ENCODE measurements at places on chromosomes 2 and 18. TPM values are rescaled to one million over a fixed set of nuclear protein-coding genes. Genes with fewer than 3 reads are reported as not detected.

- no peaks in the 10 kb centered on the region for H3K4me1 ChIP-seq
- no peak overlapping the region for H3K27ac ChIP-seq
- H3K27me3 ChIP-seq, result peaks cover 10% of the 10 kb centered on the region
- DNase-seq, result no peak
Observed at GRCh38 chr2:54712516-54712915, 10.9 kb upstream of the EML6 start.

DNA sequence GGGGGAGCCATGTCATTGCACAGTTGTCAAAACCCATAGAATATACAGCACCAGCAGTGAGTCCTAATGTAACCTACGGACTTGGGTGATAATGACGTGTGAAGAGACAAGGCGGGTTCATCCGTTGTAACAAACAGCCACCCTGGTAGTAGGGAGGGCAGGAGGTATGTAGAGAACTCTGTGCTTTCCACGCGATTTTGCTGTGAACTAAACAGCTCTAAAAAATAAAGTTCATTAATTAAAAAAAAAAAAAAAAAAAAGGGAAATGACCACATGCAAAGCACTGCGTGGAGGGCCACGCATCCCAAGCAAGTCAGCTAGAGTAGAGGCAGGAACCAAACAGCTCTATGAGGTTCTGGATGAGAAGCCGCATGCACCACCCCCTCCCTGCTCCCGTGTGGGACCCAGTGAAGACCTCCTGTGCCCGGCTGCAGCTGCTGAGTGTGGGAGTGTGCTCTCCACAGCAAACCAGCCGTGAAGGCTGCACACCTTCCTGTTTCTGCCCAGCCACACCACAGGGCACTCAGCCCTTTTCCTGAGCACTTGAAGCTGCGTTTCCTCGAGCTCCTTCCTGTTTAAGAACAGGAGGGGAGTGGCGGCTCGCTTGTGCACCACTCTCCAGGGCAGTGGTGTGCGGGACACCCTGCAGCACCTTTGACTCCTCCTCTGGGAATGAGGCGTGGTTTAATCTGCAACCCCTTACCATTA, 65.6 kb downstream of the ODC1 start:
- H3K4me1 ChIP-seq, result peaks cover 30% of the 10 kb centered on the region
- H3K27me3 ChIP-seq, result peaks cover 4% of the 10 kb centered on the region
- H3K27ac ChIP-seq, result no peak overlapping the region
- H3K36me3 ChIP-seq, result no peaks in the 10 kb centered on the region
- DNase-seq, result no peak

GRCh38 chr2:42846932-42847595, 54.7 kb upstream of the HAAO start:
- DNase-seq, result no peak
- no peak overlapping the region for H3K4me3 ChIP-seq
- H3K27me3 ChIP-seq, result no peaks in the 10 kb centered on the region
- peaks cover 4% of the 10 kb centered on the region for H3K36me3 ChIP-seq

DNA sequence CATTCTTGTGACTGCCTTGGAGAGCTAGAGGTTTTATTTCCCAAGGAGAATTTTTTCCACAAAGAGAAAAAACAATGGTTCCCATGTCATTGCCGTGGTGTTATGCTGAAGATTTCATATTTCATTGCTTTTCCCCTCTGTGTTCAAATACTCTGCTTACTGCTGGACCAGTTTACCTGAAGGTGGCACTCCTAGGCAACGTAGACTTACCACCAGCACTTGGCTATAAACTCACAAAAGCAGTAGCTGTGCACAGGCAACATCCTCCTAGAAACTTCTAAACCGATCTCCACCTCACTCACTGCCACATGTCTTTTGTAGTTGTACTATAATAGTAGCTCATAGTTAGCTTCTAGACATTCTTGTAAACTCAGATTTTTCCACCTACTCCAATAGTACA, 1319.7 kb upstream of the CRIM1 start:
- H3K4me1 ChIP-seq, result no peaks in the 10 kb centered on the region
- no peak overlapping the region for H3K27ac ChIP-seq
- DNase-seq, result no peak
- no peak overlapping the region for H3K4me3 ChIP-seq
- H3K27me3 ChIP-seq, result no peaks in the 10 kb centered on the region
- H3K36me3 ChIP-seq, result no peaks in the 10 kb centered on the region

GRCh38 chr2:236546561-236547002, 23.0 kb upstream of the ACKR3 start:
- H3K27me3 ChIP-seq, result peaks cover 5% of the 10 kb centered on the region
- no peak overlapping the region for H3K27ac ChIP-seq
- no peak overlapping the region for H3K4me3 ChIP-seq
- no peak for DNase-seq

DNA sequence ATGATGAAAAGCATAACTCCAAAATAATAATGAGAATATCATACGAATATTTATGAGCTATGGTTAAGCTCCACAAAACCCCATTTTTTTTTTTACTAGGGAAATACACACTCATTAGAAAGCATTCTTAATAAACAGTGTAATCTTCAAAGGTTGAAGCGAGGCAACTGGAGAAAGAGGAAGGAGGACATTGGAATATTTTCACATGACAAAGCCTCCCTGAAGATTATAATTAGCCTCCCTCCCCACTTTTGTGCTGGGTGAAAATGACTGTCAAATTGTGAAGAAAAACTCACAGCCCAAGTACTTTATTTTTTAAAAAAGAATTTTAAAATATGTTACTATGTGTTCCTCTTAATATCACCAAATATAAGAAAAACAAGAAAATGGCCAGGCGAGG, 64.1 kb upstream of the NFU1 start:
- no peaks in the 10 kb centered on the region for H3K27me3 ChIP-seq
- H3K4me1 ChIP-seq, result peaks cover 11% of the 10 kb centered on the region
- no peak overlapping the region for H3K27ac ChIP-seq
- H3K36me3 ChIP-seq, result peaks cover 10% of the 10 kb centered on the region
- H3K4me3 ChIP-seq, result no peak overlapping the region

GRCh38 chr2:98822301-98823164, 91.6 kb upstream of the MGAT4A start:
- H3K36me3 ChIP-seq, result peaks cover 3% of the 10 kb centered on the region
- no peak overlapping the region for H3K27ac ChIP-seq
- H3K4me1 ChIP-seq, result peaks cover 5% of the 10 kb centered on the region
- peaks cover 38% of the 10 kb centered on the region for H3K27me3 ChIP-seq
- no peak for DNase-seq

DNA sequence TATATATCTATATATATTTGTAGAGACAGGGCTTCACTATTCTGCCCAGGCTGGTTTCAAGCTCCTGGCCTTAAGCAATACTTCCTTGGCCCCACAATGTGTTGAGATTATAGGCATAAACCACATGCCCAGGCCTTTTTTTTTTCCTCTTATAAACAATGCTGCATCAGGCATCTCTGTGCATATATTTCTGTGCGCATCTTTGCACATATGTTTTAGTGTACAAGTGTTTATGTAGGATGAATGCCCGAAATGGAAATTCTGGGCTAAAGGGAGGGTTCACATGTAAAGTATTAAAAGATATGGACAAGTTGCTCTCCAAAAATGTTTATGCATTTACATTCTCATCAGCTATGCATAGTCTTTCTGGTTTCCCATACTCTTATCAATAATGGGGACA, 183.2 kb upstream of the SPRED2 start:
- H3K4me1 ChIP-seq, result peaks cover 9% of the 10 kb centered on the region
- no peaks in the 10 kb centered on the region for H3K27me3 ChIP-seq
- no peak overlapping the region for H3K27ac ChIP-seq
- H3K4me3 ChIP-seq, result no peak overlapping the region
- no peaks in the 10 kb centered on the region for H3K36me3 ChIP-seq

DNA sequence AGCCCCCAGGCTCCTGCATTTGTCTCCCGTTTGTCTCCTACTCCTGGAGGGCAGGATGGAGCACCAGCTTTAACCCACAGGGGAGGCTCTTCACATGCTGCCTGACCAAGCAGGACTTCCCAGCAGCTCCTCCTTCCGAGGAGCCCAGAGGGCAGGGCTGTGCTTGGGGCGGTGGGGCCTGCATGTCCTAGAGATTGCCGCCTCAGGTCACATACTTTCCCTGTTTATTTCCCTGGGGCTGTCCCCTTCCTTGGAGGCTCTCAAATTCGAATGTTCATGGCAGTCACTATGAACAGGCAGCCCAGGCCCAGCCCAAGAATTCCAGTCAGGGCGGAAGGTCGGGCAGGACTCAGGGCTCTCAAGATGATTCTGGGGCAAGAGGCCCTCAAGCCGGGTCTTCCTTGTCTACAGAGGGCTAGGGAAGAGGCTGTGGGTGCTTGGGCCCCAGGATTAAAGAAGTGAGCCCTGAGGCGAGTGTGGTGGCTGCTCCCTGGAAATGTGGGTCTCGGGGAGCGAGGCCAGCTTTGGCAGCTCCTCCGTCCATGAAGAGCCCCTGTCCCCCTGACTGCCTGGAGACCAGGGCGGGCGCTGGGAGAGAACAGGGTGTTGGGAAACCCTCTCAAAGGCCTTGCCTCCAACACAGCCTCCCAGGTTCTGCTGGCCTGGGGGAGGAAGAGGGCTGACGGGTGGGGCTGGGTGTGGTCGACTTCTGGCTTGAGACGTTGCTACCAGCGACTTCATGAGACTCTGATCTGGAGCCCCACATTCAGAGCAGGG, 48.9 kb upstream of the HPCAL1 start:
- H3K27ac ChIP-seq, result no peak overlapping the region
- H3K4me1 ChIP-seq, result peaks cover 4% of the 10 kb centered on the region
- no peak for DNase-seq
- no peaks in the 10 kb centered on the region for H3K36me3 ChIP-seq
- H3K4me3 ChIP-seq, result no peak overlapping the region

DNA sequence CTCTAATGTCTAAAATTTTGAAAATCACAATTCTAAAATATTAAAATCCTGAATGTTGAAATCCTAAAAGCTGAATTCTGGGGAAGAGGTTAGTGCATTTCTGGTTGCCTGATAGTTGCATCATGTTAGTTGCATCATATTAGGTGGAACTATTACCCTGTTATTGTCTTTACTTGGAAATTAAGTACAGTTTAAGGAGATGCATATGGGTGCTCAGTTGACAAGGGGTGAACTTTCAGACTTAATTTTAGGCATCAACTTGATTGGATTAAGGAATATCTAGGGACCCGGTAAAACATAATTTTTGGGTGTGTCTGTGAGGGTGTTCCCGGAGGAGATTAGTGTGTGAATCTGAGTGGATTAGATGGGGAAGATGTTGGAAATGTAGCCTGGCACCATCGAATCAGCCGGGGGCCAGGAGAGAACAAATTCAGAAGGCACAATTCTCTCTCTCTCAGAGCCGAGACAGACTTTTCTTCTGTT, 409.8 kb downstream of the PLCL1 start:
- H3K36me3 ChIP-seq, result no peaks in the 10 kb centered on the region
- no peak overlapping the region for H3K27ac ChIP-seq
- no peaks in the 10 kb centered on the region for H3K27me3 ChIP-seq
- DNase-seq, result no peak

GRCh38 chr2:44286884-44287638, 11.8 kb downstream of the SLC3A1 start:
- no peak overlapping the region for H3K4me3 ChIP-seq
- DNase-seq, result no peak
- H3K27me3 ChIP-seq, result no peaks in the 10 kb centered on the region
- H3K27ac ChIP-seq, result no peak overlapping the region

DNA sequence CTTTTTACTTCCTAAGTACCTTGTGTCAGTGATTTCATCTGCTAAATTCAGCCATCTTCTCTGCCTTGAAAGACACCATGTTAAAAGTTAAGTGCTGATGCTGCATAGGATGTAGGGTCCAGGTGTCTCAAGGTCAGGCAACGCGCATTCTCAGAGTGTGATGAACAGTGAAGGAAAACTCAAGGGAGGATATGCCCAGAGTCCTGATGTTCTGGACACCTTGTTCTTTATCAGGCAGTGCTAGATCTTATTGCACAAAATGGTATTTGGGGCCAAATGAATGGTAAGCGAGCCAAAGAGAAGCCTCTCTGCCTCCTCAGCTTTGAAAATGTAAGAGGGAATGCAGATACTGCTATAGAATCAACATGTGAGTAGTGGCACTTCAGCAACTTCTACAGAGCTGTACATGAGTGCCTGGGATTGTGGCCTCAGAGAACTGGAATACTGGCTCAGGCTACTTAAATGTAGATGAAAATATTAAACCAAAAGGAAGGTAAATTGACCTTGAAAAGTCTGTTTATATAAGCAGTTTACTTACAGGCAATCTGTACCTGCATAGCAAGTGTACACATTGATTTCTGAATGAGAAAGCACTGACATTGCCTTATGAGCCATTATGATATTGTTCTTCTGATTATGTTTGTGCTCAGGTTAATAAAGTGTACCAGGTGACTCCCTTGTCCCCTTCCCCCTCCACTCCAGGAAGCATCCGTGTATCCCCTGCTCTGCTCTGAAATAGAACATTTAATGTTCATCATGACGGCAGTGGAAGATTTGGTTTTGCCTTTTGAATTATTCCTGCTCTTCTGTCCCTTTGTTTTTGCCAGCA, 86.7 kb upstream of the RANBP2 start:
- H3K36me3 ChIP-seq, result no peaks in the 10 kb centered on the region
- no peak for DNase-seq
- no peak overlapping the region for H3K27ac ChIP-seq
- no peaks in the 10 kb centered on the region for H3K27me3 ChIP-seq

- DNase-seq, result no peak
- no peaks in the 10 kb centered on the region for H3K27me3 ChIP-seq
- H3K4me1 ChIP-seq, result no peaks in the 10 kb centered on the region
- no peaks in the 10 kb centered on the region for H3K36me3 ChIP-seq
- no peak overlapping the region for H3K4me3 ChIP-seq
Observed at GRCh38 chr18:54787121-54787520, 41.2 kb upstream of the RAB27B start.

GRCh38 chr2:119112230-119112629, 46.3 kb downstream of the C1QL2 start:
- H3K27me3 ChIP-seq, result peaks cover 53% of the 10 kb centered on the region
- peak overlapping the region; percentile 86 for H3K27ac ChIP-seq
- H3K4me3 ChIP-seq, result no peak overlapping the region
- peak; percentile 49 for DNase-seq
- H3K36me3 ChIP-seq, result peaks cover 3% of the 10 kb centered on the region

- DNase-seq, result no peak
- H3K27me3 ChIP-seq, result peaks cover 74% of the 10 kb centered on the region
- H3K4me3 ChIP-seq, result no peak overlapping the region
- H3K36me3 ChIP-seq, result no peaks in the 10 kb centered on the region
Observed at GRCh38 chr2:73323551-73323950, 30.2 kb upstream of the EGR4 start.

CD226 gene
- 0.92 TPM for total RNA-seq

DAPL1 gene
- total RNA-seq, result 0.76 TPM

FEV gene
- total RNA-seq, result 51.1 TPM

TCF23 gene
- not detected for total RNA-seq

SAG gene
- total RNA-seq, result 0.43 TPM

LOXHD1 gene
- not detected for total RNA-seq

RMND5A gene
- total RNA-seq, result 45.0 TPM

PRLH gene
- total RNA-seq, result not detected

CD8B gene
- total RNA-seq, result 0.93 TPM

KIAA1328 gene
- total RNA-seq, result 6.1 TPM

ALPI gene
- total RNA-seq, result 6.5 TPM

MAP4K3 gene
- total RNA-seq, result 36.7 TPM

ASPRV1 gene
- total RNA-seq, result 0.67 TPM

THADA gene
- 35.6 TPM for total RNA-seq

TMEM163 gene
- 4.0 TPM for total RNA-seq

TWIST2 gene
- total RNA-seq, result 0.95 TPM

EHBP1 gene
- total RNA-seq, result 60.0 TPM
